ENCODE measurements at places on chromosomes 5 and 9. TPM values are rescaled to one million over a fixed set of nuclear protein-coding genes. Genes with fewer than 3 reads are reported as not detected.

Gene BARHL1
- not detected for total RNA-seq

Gene TPPP
- 0.26 TPM for total RNA-seq

DNA sequence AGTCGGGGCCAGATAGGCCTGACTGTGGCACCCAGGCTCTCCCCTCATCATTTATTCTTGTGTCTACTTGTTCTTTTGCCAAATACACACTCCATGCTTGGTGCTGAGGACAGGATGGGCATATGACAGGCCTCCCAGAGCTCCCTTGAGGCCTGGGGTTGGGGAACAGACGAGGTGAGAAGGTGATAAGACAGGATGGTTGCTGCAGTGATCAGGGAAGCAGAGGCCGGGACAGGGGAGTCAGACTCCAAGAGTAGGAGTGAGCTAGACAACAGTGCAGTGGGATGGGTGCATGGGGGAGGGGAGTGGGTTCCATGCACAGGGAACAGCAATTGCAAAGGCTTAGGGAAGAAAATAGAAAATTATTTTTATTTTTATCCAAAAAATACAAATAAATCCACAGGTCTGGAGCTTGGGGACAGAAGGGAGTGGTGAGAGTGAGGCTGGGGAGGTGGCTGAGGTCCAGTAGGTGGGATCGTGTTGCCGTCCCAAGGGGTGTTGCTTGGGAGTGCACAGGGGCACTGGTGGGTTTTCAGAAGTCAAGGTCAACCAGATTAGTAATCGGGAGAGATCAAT, 3.4 kb upstream of the AMBP start:
- H3K4me1 ChIP-seq = no peaks in the 10 kb centered on the region
- peaks cover 25% of the 10 kb centered on the region for H3K27me3 ChIP-seq
- H3K4me3 ChIP-seq = no peak overlapping the region
- no peak for DNase-seq
- no peak overlapping the region for H3K27ac ChIP-seq
- H3K36me3 ChIP-seq = no peaks in the 10 kb centered on the region

- no peaks in the 10 kb centered on the region for H3K4me1 ChIP-seq
- H3K27me3 ChIP-seq = peaks cover 3% of the 10 kb centered on the region
- H3K4me3 ChIP-seq = no peak overlapping the region
- H3K27ac ChIP-seq = no peak overlapping the region
These were observed 162.0 kb upstream of the PTCH1 start for GRCh38 chr9:95678759-95679158.

GRCh38 chr5:16067415-16067814, 112.2 kb downstream of the MARCHF11 start:
- H3K4me3 ChIP-seq = no peak overlapping the region
- no peaks in the 10 kb centered on the region for H3K4me1 ChIP-seq
- no peak for DNase-seq
- no peaks in the 10 kb centered on the region for H3K36me3 ChIP-seq

- H3K36me3 ChIP-seq = no peaks in the 10 kb centered on the region
- H3K27me3 ChIP-seq = no peaks in the 10 kb centered on the region
- H3K27ac ChIP-seq = no peak overlapping the region
- no peaks in the 10 kb centered on the region for H3K4me1 ChIP-seq
- no peak for DNase-seq
These were observed 1136.3 kb upstream of the ACO1 start for GRCh38 chr9:31248156-31248555.

GRCh38 chr5:138438724-138439476, at the start of gene REEP2:
Gene REEP2 (plus strand): TSS chr5:138439057. CDS start chr5:138439209, 152 bp downstream.
- H3K36me3 ChIP-seq = peaks cover 10% of the 10 kb centered on the region
- peaks cover 10% of the 10 kb centered on the region for H3K4me1 ChIP-seq
- H3K27ac ChIP-seq = no peak within 1 kb of the TSS
- peak within 1 kb of the TSS; percentile 47 for H3K4me3 ChIP-seq
- H3K27me3 ChIP-seq = no peaks in the 10 kb centered on the region

- no peak for DNase-seq
- no peaks in the 10 kb centered on the region for H3K27me3 ChIP-seq
- no peaks in the 10 kb centered on the region for H3K36me3 ChIP-seq
These were observed 32.6 kb upstream of the TTLL11 start for GRCh38 chr9:122125509-122126330.

GRCh38 chr5:159805021-159805420, 111.3 kb upstream of the ADRA1B start:
- no peak overlapping the region for H3K4me3 ChIP-seq
- H3K27ac ChIP-seq = no peak overlapping the region
- DNase-seq = peak; percentile 22
- H3K27me3 ChIP-seq = no peaks in the 10 kb centered on the region
- no peaks in the 10 kb centered on the region for H3K4me1 ChIP-seq

DNA sequence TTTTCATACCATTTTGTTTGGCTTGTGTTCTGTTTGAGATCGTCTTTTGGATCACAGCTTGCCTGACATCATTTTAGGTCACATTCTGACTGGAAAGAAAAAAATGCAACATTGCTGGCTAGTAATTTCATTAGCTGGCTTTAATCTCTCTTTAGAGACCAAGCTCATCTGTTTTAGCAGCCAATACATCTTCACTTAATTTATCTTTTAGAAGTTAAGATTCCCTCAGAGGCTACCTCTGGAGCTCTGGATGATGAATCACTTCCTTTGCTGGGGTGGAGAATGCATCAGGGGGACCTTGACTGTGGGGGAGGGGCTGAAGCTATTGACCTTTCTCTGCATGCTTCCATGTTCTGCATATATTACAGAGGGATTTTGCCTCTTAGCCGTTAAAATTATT, 181.5 kb upstream of the OTULINL start:
- H3K27me3 ChIP-seq = no peaks in the 10 kb centered on the region
- H3K27ac ChIP-seq = peak overlapping the region; percentile 57
- no peak overlapping the region for H3K4me3 ChIP-seq
- peaks cover 17% of the 10 kb centered on the region for H3K36me3 ChIP-seq
- peaks cover 38% of the 10 kb centered on the region for H3K4me1 ChIP-seq
- no peak for DNase-seq

DNA sequence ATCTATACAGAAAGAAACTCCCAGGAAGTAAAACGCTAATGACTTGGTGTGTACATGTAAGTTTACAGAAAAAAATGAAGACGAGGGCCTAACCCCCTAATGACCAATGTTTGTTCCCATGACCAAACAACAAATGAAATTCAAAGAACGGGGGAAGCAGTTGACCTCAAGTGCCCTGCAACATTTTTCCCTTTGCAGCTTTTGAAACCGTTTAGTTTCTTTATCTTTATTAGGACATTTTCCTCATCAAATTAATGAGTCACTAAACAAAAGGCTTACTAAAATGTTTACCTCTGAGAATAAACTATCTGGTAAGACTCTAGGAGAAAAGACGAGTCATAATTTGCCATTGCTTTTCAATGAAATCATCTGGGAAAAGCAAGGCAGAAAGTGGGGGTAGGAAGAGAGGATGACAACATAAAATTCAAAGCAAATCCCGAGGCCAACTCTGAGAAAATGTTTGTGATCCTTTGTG, 57.4 kb downstream of the LHFPL2 start:
- H3K27me3 ChIP-seq = no peaks in the 10 kb centered on the region
- no peak overlapping the region for H3K4me3 ChIP-seq
- H3K36me3 ChIP-seq = peaks cover 2% of the 10 kb centered on the region
- H3K4me1 ChIP-seq = peaks cover 47% of the 10 kb centered on the region

DNA sequence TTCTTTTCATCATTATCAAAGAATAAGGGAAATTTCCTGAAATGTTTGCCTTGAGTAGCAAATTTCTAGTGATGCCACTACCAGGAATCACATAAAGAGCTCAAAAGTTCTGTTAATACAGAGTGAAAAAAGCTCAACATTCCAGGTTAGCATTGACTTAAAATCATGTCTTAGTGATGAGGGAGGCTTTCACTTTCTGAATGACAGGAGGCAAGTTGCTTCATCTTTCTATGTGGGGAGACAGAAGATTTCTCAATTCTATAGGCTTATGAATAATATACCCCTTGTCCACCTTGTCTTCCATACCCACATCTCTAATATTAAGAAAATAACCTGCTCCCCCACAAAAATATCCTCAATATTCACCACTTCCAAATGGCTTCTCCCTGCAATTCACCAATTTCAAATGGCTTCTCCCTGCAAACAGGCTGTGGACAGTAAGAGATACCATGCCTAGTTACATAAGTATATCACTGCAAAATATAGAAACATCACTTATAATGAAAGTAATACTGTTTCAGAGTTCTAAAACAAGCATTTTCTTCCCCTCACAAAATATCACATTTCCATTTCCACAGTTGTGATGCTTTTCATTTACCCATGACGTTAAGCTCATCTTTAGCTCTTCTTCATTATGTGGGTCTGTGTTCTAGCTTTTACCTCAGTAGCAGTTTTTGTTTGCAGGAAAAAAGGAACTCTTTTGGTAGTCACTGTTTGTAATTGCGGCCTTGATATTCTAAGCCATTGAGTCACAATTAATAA, 2.2 kb upstream of the JAK2 start:
- no peaks in the 10 kb centered on the region for H3K36me3 ChIP-seq
- no peak for DNase-seq
- no peak overlapping the region for H3K27ac ChIP-seq
- no peak overlapping the region for H3K4me3 ChIP-seq
- peaks cover 9% of the 10 kb centered on the region for H3K4me1 ChIP-seq
- no peaks in the 10 kb centered on the region for H3K27me3 ChIP-seq

- H3K27ac ChIP-seq = no peak overlapping the region
- no peaks in the 10 kb centered on the region for H3K4me1 ChIP-seq
- no peak for DNase-seq
- H3K4me3 ChIP-seq = no peak overlapping the region
- no peaks in the 10 kb centered on the region for H3K36me3 ChIP-seq
- no peaks in the 10 kb centered on the region for H3K27me3 ChIP-seq
These were observed 91.4 kb downstream of the GOLPH3 start for GRCh38 chr5:32082701-32083100.
